ENCODE measurements at places on chromosomes 3 and 15. TPM values are rescaled to one million over a fixed set of nuclear protein-coding genes. Genes with fewer than 3 reads are reported as not detected.

WDR93 gene
- not detected for total RNA-seq

PARP15 gene
- 1.2 TPM for total RNA-seq

DNA sequence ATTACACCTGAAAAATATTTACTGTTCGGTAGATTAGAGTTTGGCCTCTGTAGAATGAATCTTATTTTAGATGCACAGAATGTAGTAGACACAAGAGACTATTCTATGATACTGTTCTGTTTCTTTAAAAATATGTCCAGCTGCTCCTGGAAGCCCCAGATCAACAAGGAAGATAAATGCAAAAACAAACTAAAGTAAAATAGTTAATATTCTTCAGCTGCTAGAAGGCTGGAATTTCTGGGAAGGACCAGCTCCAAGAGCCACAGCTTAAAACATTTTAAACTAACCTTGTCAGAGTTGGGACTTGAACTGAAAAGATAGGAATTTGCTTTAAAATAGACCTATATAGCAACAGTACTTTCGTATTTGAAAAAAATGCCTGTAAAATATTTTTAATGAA lies 277.9 kb downstream of the PTPRG start:
- H3K27ac ChIP-seq = no peak overlapping the region
- no peak for DNase-seq

GRCh38 chr3:124669470-124669869 lies 60.8 kb upstream of the UMPS start:
- DNase-seq = no peak
- H3K36me3 ChIP-seq = peaks cover 73% of the 10 kb centered on the region

DNA sequence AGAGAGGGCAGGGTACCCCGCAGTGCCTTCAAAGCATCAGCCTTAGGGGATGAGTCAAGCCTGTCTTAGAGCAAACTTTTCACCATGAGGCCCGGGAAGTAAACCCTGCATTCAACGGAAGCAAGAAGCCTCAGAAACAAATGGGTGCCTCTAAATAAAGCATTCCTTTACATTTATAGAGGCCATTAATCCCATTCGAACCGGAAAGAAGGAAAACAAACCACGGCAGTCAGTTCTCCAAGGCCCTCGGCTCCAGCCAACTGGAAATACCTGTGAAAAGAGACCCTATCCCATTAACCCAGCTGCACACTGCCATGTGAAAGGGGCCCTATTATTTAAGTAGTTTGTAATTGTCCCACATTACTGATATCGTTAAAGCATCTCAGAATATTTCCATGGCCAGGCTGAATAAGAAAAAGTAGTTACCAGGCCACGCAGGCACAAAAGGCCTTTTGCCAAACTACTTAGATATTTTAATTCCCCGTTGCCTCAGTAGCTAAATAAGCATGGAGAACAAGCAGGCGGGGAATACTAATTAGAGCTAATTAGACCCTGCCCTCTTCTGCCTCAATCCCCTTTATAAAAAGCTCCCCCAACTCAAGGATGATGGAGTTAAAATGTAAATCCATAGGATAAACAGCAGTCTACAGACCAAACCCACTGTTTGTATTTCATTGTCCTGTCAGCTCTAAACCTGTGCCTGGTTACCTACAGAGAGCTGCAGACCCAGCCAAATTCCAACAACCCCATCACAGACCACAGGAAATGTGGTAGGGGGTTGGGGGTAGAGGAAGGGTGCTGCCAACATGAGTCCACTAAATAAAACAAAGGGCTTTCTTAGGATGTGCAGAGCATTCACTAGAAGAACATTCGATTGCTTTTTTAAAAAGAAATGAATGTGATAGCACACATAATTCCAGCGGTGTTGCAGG lies 4.1 kb downstream of the ITGB5 start:
- H3K27me3 ChIP-seq = peaks cover 4% of the 10 kb centered on the region
- H3K36me3 ChIP-seq = no peaks in the 10 kb centered on the region
- DNase-seq = no peak
- no peak overlapping the region for H3K27ac ChIP-seq
- peaks cover 61% of the 10 kb centered on the region for H3K4me1 ChIP-seq
- H3K4me3 ChIP-seq = no peak overlapping the region

- H3K4me1 ChIP-seq = peaks cover 21% of the 10 kb centered on the region
- H3K27me3 ChIP-seq = no peaks in the 10 kb centered on the region
- no peaks in the 10 kb centered on the region for H3K36me3 ChIP-seq
- H3K4me3 ChIP-seq = no peak overlapping the region
These were observed 88.1 kb downstream of the IQSEC1 start for GRCh38 chr3:12985148-12985547.

GRCh38 chr3:35633332-35634124 lies 5.8 kb upstream of the ARPP21 start:
- H3K36me3 ChIP-seq = no peaks in the 10 kb centered on the region
- H3K27me3 ChIP-seq = peaks cover 5% of the 10 kb centered on the region
- H3K4me1 ChIP-seq = no peaks in the 10 kb centered on the region
- H3K27ac ChIP-seq = no peak overlapping the region
- no peak for DNase-seq
